Stomach (tissue), 19 donors: ENCODE measurements at places on chromosomes 2 and 18.
A peak's percentile ranks its signal among the peaks of the same experiment; 100 is the strongest.

- DNase-seq, result no peak
These were observed 209.4 kb upstream of the TRIB2 start for GRCh38 chr2:12507295-12507694.

DNA sequence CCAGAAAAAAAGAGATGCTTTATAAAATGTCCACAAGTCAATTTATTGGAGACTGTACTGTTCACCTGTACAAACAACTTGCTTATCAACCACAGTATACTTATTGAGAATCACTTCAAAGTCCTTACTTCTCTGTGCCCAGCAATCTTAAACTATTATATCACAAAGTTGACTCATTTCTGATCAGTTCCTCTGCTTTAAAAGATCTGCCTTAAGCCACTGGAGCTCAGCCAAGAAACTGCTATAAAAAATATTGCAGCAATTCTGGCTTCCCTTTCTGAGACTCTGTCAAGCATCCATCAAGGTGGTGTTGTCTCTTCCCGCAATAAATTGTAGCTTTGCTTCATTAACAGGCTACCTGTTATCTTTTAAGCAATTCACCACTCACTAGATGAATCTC lies 375.2 kb upstream of the SPHKAP start:
- no peak for DNase-seq

DNA sequence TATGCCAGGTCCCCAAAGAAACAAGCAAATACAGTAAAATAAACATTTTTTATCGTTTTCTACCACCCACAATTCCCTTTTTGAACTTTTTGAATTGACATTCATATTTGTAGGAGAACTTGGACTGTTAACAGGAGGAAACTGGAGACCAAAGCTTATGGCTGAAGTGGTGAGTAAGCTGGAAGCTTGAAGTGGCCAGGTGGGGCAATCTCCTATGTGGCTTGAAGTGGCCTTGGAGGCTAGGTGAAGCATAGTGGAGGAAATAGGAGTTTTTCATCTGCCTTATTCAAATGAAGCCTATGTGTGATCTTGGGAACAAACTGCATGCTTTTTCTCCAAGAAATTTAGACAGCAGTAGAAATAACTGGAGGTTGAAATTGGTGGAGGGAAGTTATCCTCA lies 962.9 kb upstream of the FANCL start:
- no peak for DNase-seq

DNA sequence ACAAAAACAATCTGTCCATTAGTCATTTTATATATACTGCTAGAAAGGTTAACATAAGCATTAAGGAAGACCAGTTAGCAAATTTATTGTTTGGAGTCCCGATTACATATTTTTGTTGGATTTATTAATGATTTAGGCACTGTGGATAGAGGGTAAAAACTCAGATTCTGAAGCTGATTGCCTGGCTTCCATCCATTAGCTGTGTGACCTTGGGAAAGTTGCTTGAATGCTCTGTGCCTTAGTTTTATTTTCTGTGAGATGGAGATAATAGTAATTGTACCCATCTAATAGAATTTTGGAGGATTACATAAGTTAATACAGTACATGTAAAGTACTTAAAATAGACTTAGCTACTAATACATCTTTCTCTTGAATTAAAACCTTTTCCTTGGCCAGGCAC lies 36.3 kb upstream of the NEMP2 start:
- DNase-seq, result no peak

DNA sequence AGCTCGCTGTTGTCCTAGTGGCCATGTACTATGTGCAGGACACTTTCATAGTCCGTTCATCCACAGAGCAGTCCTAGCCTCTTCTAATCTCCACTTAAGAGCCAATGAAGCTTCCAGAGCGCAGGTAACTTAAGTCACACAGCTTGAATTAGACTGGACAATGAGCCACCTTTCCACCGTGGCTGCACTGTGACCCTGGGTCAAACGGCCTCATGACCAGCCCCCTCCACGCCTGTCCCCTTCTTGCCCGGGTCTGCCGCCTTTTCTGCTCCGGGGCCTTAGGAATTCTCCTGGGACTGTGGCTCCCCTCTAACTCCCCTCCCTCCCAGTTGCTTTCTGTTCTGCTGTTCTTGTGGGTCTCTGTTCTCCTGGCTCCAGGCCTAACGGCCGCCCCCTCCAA lies 8.4 kb upstream of the PRKCE start:
- no peak for DNase-seq

DNA sequence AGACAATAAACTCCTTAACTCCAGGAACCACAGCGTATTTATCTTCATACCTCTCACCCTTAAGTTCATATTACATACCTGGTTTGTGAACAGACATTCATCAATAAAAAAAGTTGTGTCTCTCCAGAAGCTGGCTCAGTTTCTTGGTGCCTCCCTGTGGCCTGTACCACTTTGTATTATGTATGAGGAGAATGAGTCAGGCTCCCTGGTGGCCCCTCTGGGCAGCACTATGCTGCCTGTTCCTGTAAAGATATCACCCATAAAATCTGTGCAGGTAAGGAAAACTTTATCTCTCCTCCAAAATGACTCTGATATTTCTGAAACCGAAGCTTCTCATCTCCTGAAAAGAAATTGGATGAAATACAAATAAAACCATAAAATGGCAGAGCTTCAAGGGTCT lies 198.4 kb upstream of the NT5C1B start:
- no peak for DNase-seq

GRCh38 chr2:109129356-109129920 lies 433 bp downstream of the SH3RF3 start:
- no peak for DNase-seq

- DNase-seq, result no peak
These were observed 107.5 kb downstream of the SS18 start for GRCh38 chr18:25982961-25983360.

GRCh38 chr2:212005085-212005671 lies 533.4 kb downstream of the ERBB4 start:
- peak; percentile 26 for DNase-seq

GRCh38 chr2:64485961-64486360 lies 32.0 kb downstream of the LGALSL start:
- DNase-seq, result peak; percentile 55

DNA sequence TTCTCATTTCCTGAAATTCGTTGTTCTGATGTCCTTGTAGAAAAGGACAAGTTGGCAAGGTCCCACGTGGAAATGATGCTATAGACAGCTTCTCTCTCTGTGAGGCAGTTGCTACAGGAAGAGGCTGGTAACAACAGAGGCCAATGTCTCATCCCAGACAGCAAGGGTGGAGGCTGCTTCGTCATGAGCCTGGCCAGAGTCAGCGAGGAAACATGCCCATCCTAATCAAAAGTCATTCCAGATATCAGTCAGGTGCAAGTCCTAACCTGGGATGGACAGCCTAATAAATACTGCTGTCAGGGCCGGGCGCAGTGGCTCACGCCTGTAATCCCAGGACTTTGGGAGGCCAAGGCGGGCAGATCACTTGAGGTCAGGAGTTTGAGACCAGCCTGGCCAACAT lies 6.4 kb upstream of the SMAD7 start:
- DNase-seq, result no peak

- DNase-seq, result no peak
These were observed 200.0 kb downstream of the TSN start for GRCh38 chr2:121955426-121955825.

- DNase-seq, result no peak
These were observed 19.0 kb upstream of the CXCR4 start for GRCh38 chr2:136136931-136137330.

GRCh38 chr2:165697748-165698443 lies 96.2 kb downstream of the GALNT3 start:
- DNase-seq, result no peak

DNA sequence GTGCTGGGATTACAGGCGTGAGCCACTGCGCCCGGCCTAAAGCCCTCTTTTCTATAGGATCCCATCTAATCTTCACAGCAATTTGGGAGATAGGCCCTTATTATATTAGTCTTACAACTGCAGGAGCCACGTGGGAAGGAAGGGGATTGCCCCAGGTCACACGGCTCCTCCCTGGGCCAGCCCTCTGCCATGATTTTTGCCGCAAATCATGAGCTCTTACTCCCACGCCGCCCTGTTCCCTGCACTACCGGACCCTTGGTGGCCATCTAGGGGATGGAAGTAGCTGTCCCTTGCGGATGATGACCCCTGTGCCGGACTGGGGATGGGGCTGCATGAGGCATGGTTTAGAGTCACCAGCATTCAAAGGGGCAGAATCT lies 28.4 kb upstream of the PTMA start:
- no peak for DNase-seq

DNA sequence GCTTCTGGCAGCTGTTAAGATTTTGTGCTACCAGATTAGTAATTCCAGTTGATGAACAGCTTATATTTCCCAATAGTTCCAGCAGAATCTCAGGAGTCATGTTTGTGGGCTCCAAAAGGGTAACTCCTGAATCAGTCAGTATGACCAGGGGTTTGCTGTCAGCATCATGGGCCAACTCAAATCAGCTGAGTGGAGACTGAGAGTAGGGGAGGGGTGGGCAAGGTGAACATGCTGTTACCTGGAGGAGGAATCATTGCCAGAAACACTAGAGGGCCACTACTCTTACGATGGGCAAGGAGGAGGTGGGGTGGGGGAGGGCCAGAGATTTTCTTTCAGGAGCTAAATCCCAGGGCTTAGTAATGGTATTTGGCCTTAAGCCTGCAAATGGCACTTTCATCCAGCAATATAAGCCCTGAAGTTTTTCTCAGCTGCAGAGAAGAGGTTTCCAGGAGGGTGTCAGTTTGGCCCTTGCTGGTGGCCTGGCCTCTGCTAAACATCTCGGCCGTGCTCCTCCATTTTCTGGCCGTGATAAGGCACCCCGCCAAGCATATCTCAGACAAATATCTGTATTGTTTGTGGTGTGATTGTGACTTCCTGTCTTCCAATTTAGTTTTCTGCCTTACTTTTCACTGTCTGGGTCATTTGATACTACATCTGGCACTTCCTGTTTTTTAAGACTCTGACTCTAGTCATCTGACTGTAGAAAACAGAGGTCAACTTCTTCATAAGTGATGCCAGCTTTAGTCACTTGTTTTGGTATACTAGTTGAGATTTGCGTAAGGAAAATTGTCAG lies 120.5 kb upstream of the CXCR4 start:
- DNase-seq, result peak; percentile 61

GRCh38 chr2:173791502-173791901 lies 173.7 kb downstream of the SP3 start:
- no peak for DNase-seq

GRCh38 chr2:88054782-88055370 lies 707 bp downstream of the KRCC1 start:
- DNase-seq, result no peak

GRCh38 chr2:238313289-238313990 lies 6.9 kb upstream of the TRAF3IP1 start:
- DNase-seq, result no peak

GRCh38 chr2:241309684-241310117 lies 5.8 kb downstream of the HDLBP start:
- peak; percentile 37 for DNase-seq

DNA sequence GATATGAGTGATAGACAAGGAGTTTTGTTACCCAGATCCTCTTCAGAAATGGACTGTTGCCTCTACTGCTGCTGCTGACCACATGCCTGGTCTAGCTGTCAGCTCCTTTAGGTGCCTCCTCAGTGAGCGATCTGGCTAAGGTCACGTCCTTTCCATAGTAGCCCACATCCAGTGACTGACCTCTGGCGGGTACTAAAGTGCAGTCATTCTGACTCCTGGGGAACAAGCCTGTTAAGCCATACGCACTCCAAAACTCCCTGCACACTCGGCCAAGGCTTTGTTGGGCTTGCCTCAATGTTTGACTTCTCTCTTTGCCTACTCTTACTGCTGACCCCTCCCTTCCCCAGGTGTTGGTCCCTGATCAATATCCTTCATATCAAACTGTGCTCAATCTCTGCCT lies 685.2 kb downstream of the IRS1 start:
- no peak for DNase-seq

DNA sequence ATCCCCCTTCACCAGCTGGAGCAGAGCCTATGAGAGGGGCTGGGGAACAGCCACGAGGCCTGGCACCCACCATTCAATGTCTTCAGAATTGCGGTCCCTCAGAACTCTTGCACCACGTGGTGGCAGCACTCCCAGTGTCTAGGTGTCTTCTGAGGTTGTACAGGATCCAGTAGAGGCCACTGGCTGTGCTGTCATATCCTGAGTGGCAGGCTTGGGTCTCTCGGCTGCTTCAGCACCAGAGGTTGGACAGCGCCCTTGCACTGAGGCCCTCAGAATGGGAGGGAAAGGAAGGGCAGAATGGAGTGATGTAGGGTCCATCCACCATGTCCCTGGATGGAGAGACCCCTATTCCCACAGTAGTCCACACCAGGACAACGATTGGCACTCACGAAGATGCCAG lies 112.0 kb upstream of the TEKT4 start:
- peak; percentile 28 for DNase-seq

- no peak for DNase-seq
These were observed 83.6 kb downstream of the ASXL2 start for GRCh38 chr2:25794544-25795276.

- no peak for DNase-seq
These were observed 22.3 kb upstream of the SERPINB5 start for GRCh38 chr18:63454497-63454896.

- DNase-seq, result no peak
These were observed 24.8 kb downstream of the LDLRAD4 start for GRCh38 chr18:13243363-13243762.

- no peak for DNase-seq
These were observed 126.5 kb downstream of the INO80D start for GRCh38 chr2:205959521-205959920.

DNA sequence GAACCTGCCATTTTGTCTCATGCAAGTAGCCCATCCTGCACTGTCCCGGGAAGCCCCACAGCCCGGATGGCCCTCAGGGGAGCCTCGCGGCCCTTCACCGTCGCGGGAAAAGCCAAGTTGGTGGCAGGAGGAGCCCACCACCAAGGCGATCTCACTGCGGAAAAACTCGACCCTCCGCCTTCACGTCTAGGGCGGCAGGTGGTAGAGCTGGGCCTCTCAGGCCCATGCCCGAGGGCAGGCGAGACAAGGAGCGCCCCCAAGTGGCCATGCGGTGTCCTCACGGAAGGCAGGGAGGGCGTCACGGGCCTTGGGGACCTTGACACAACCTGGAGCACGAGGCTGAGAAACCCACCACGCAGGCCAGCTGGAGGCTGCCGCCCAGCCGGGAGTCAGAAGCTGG lies 34.8 kb upstream of the SKA1 start:
- DNase-seq, result no peak

DNA sequence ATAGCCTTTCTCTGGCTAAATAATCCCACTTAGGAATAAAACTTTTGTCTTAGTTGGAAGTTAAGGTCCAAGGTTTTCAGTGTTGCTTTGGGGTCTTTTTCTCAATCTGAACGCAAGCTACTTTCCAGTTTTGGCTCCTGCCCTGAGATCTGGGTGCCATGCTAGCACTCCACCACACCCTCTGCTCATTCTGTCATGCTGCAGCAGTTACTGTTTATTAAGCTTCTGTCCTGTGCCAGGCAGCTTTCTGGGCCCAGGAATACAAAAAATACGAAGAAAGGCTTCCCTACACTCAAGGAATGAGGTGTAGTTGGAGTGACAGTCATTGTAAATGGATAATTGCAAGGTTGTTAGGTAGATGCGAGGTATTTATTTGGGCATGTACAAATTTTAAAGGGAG lies 46.3 kb upstream of the RTN4 start:
- no peak for DNase-seq
